ENCODE measurements at places on chromosomes 1 and 21.

GRCh38 chr21:36847189-36847588 lies 119.3 kb downstream of the HLCS start:
- DNase-seq = no peak

GRCh38 chr1:26275580-26276431 lies 4.1 kb upstream of the SH3BGRL3 start:
- DNase-seq = peak; percentile 97

DNA sequence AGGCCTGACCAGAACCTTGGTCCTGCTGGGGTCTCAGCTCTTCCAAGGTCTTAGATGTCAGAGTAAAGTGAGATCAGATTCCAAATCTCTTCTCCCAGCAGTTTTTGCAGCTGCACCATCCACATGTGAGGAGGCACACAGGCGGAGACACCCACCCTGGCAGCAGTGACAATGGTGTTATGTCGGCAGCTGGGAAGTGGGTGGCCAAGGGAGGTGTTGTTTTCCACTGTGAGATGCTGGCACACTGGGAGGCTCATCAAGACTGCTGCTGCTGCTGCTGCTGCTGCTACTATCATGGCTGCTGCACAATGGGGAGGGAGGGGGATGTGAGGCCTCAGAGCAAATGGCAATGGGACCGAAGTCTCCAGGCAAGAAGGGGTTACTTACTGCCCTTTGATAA lies 23.6 kb downstream of the CAMK2N1 start:
- no peak for DNase-seq

GRCh38 chr1:28510273-28510969 lies 4.6 kb downstream of the RCC1 start:
- no peak for DNase-seq

GRCh38 chr1:38932571-38932970 lies 9.1 kb downstream of the RHBDL2 start:
- no peak for DNase-seq

DNA sequence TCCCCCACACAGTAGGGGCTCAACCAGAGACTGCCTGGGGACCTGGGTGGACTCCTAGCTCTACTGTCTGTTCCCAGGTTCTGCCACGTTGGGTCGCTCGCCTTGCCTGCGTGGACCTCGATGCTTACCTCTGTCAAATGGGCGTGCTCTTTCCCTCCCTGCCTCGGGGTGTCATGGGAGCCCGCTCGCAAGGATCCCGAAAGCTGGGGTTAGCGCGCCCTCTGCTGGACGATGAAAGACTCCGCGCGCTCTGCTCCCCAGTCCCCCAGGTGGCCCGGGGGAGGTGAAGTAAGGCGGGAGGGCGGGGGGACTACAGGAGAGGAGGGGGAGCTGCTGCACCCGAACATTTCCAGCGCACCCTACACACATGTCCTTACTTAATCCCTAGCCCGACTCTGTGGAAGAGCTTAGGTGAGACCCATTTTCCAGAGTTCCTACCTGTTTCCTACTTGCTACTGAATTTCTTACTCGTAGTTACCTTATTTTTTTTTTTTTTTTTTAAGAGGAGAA lies 2.3 kb upstream of the BSND start:
- DNase-seq = peak; percentile 84

DNA sequence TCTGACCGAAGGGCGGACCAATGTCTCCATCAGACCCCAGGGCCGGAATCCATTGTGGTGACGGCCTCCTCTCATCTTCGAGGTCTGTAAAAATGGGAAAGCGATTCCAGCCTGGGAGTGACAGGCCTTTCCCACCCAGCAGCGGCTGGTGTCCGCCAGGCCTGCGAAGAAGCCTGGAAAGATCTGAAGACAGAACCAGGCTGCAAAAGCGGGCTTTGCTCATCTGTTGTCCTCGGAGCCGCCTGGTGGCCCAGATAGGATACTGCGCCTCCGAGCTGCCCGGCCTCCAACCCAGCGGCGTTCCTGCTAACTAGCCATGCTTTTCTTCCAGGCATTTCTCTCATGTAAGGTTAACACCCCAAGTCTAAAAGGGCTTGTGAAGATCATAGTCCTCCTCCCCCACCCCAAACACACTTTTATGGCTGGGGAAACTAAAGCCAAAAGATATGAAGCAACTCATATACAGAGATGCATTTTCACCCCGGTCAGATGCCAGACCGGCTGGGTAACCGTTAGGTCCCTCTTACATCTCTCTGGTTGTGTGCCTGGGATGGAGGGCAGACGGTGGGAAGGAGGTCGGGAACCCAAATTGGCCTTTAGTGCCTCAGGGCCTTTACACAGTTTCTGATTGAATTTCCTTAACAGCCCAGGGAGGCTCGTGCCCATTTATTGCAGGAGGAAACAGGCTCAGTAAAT lies 1.9 kb upstream of the DHRS3 start:
- peak; percentile 91 for DNase-seq

DNA sequence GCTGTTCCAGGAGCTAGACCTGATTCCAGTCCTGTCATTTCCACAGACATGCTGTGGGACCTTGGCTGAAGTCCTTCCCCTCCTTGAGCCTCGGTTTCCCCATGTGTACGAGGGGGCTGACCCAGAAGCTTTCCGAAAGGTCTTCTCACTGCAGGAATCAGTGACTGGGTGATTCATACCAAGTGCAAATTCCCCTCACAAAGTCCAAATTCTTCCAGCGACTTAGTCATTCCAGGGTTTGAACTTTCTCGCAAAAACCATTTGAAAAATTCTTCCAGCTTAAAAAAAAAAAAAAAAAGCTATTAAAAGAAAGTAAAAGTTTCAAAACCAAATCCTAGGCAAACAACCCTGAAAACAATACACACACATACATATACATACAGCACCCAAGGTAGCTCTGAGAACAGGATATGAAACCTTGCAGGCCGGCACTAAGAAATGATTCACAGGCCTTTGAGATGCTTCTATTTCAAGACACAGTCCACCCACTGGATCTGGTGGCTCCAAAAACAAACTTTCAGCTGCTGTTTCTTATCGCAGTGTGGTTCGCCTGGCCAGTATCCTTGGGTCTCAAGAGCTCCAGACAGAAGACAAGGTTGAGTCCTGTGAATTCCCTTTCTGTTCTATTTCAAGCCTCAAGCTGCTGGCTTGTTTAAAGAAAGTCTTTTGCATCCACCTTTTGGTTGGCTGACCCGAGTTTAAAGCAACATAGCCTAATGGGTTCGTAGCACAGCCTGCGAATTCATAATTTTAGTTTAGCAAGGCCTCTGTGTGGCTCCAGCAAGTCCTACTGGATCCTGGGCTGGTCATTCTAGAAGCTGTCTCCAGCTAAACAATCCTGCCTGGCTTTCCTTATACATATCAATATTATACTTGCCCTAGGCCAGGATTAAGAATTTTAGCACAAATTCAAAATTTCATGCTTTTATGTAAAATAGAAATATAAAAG lies 18.0 kb upstream of the ID3 start:
- peak; percentile 87 for DNase-seq

GRCh38 chr1:54499360-54500106 lies 48.5 kb upstream of the ACOT11 start:
- peak; percentile 38 for DNase-seq

- DNase-seq = no peak
Measured at GRCh38 chr1:7541629-7542028, 229.5 kb upstream of the VAMP3 start.

GRCh38 chr1:213051881-213052202 lies 801 bp downstream of the RPS6KC1 start:
- no peak for DNase-seq

DNA sequence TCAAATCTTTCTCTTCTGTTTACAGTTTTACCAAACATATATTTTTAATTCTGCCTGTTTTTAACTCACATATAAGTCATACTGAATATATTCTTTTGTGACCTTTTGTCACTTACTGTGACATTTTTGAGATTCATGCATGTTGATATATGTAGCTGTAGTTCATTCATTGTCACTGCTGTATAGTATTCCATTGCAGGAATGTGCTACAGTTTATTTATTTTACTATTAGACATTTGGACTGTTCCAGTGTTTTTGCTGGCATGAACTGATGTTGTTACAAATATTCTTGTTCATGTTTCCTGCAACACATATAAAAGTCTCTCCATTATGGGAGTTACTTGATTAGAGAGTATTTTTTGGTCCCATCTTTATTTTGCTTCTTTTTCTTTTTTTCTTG lies 174.9 kb downstream of the DHRS3 start:
- DNase-seq = no peak

- DNase-seq = peak; percentile 98
Measured at GRCh38 chr1:235945775-235946570, 79.3 kb upstream of the LYST start.

DNA sequence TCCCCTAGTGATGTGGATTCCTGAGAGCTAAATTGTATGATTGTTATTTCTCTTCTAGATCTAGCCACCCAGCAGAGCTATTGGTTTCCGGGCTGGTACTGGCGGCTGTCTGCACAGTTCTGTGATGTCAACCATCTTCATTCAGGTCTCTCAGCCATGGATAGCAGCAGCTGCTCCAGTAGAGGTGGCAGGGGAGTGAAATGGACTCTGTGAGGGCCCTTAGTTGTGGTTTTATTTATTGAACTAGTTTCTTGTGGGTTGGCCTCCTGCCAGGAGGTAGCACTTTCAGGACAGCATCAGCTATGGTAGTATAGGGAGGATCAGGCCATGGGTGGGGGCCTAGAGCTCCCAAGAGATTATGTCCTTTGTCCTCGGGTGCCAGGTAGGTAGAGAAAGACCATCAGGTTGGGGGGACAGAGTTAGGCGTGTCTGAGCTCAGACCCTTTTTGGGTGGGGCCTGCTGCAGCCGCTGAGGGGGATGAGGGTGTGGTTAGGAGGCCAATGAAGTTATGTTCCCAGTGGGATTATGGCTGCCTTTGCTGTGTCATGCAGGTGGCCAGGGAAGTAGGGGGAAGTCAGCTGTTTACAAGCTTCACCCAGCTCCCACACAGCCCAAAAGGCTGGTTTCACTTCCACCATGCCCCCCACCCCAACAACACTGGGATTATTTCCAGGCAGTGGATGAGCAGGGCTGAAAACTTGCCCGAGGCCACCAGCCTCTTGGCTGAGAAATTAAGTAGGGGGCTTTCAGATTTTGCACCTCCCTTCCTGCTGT lies 55.1 kb upstream of the RGS4 start:
- DNase-seq = no peak

- DNase-seq = no peak
Measured at GRCh38 chr1:79554688-79555087, 548.2 kb upstream of the ADGRL4 start.

GRCh38 chr1:195951313-195951712 lies 656.9 kb downstream of the KCNT2 start:
- no peak for DNase-seq

DNA sequence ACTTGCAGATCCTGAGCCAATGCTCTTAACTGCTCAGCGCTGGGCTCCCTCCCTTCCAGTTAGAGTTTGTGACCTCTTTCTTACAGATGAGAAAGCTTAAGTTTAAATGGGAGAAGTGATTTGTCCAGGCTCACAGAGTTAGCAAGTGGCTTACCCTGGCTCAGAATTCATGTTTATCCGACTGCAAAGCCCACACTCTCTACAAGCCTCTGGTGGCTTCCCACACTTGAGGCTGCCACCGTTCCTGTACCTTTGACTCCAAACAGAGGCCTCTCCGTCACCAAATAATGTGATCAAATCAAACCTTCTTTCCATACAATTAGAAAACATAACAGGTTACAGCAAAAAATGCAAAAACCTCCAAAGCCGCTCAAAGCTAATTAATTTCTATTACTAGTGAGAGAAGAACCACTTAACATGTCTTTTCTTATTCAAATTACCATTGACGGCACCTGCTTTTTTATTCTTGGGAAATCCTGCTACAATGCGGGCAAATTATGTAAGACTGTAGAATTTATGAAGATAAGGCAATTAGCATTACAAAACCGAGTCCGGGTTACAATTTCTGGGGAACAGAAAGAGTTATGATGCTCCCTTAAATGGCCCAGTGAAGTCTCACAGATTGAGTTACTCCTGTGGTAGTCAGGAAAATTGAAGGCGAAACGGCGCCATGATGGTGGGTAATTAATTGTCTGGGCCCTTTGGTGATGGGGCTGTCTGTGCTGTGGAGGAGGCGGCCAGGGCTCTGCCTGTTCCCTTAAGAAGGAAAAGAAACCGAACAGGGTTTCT lies 324.3 kb upstream of the POU3F1 start:
- no peak for DNase-seq

DNA sequence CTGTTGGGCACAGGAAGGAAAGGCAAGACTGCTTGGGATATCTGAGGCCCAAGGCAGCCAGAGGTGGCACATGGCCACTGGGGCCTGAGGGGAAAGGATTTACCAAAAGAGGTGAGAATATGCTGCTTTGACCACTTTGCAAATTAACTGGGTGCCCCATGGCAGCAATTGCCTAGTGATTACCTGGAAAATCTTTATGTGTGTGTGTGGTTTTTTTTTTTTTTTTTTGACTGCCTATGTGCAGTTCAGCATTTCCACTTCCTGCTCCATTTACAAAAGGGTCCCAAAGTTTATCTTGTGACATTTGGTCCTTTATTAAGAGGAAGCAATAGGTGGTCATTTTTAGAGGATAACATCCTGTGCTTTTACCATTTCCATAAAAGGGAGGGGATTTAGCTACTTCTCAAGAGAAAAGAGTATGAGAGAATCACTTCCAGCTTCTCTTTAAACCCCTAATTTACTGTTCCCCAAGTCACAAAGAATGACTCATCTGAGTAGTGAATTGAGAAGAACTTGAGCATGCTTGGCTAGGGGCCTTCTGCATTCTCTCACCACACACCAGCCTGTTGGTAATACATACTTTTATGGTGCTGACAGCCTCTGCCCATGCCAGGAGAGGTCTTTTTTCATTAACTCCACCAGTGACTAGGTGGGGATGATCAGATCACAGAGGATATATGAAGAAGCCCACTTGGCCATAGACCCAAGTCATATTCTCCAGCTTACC lies 52.1 kb downstream of the SYDE2 start:
- peak; percentile 10 for DNase-seq

- no peak for DNase-seq
Measured at GRCh38 chr1:193567937-193568336, 381.5 kb upstream of the B3GALT2 start.

DNA sequence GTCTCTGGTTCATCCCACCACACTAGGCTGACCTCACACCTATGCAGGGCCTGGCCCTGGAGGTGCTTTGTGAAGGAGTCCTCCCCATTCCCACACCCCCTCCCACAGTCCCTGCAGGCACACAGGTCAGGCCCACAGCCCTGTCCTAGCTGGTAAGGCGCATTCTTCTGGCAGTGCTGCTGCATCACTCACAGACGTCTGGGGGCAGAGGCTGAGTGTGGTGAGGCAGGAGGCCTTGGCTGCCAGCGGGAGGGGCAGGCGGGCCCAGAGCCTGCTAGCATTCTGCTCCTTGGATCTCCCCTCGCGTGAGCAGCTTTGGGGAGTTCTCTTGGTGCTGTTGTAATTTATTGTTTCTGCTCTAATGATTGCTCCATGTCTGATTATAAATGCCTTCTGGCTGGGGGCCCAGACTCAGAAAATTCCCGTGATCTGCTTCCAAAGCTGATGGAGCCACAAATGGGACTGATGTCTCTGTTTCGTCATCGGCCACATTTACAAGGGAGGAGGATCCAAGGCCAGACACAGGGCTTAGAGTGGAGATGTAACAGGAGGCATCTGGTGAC lies 62.9 kb downstream of the TRABD2B start:
- no peak for DNase-seq

- peak; percentile 10 for DNase-seq
Measured at GRCh38 chr1:77036560-77036959, 169.3 kb downstream of the ST6GALNAC5 start.

All from suppressor macrophage treated with lipopolysaccharide for 4 hours (primary cell).